Retinal pigment epithelial cell (primary cell): ENCODE measurements at places on chromosomes 7 and 10.

DNA sequence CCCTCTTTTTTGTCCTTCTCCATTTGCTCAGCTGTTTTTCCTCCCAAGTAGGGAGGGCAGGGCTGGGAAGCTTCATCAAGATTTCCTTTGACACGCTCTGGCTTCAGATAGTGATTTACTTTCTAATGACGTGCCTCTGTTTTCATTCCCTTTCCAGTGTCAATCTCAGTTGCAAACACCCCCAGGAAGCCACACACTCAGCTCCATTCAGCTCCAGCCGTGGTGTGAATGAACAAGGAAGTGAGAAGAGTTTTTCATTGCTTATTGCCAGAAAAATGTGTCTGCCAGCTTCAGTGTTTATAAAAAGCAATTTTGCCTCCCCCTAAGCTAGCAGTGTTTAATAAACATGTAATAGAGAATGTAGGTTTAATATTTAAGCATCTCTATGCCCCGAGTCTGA, 108.7 kb upstream of the DPP6 start:
- DNase-seq: no peak

DNA sequence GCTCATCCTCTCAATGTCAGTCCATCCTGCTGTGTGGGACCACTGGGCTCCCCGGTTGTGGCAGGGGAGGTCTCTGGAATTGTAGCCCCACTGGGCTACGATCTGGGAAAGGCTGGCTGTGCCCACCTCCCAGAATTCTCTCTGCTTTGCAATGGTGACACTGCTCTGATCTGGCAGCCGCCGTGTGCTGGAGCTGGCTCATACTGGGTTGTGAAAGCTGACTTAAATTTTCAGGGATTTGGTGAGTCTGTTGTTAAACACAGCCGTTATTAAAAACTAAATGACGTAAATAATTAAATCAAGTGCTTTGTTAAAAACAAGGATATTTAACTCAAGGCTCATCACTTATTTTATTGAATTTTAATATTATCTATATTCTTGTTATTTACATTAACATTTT, 160.0 kb downstream of the TAX1BP1 start:
- no peak for DNase-seq

GRCh38 chr7:106031300-106032035, 68.4 kb downstream of the CDHR3 start:
- DNase-seq: no peak

DNA sequence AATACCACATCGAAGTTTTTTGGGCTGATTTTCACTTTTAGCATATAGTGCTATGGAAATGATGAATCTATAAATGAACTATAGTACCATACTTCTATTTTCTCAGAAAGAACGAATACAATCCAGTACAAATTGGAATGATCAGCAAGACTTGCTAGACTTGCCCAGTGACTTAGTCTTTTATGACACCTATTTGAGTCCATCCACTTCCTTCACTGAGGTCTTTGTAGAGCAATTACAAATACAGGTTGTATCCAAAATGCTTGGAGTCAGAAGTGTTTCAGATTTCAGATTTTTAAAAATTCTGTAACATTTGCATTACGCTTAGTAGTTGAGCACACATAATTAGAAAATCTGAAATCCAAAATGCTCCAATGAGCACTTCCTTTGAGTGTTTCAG, 104.3 kb downstream of the NRBF2 start:
- no peak for DNase-seq

- no peak for DNase-seq
These were observed 32.7 kb upstream of the PFKP start for GRCh38 chr10:3034616-3035015.

DNA sequence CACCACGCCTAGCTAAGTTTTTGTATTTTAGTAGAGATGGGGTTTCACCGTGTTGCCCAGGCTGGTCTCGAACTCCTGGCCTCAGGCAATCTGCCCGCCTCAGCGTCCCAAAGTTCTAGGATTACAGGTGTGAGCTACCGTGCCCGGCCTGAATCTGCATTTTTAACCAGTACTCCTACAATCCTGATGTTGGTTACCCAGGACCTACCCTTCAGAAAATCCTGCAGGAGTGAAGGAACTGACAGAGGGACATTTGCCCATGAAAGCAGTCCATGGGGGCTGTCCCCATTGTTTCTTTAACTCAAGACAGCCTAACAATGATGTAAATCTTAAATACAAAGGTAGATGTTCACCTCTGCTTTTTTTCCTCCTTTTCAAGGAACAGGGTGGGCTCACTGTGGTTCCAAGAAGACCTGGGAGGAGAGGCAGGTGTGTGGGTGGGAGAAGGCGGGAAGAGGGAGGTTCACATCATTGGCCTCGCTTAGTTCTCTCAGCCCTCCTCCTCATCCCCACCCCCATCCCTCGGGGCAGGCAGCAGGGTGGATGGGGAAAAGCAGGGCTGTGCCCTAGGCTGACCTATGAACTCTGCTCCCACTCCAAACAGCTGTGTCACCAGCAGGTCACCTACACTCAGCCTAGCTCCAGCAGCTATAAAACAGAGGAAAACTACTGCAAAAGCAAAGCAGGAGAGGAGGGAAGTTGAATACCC, 13.5 kb downstream of the LRRC20 start:
- DNase-seq: no peak

- no peak for DNase-seq
These were observed 9.0 kb upstream of the EBF3 start for GRCh38 chr10:129972966-129973673.

- no peak for DNase-seq
These were observed 180.8 kb downstream of the CCDC71L start for GRCh38 chr7:106480161-106480579.

DNA sequence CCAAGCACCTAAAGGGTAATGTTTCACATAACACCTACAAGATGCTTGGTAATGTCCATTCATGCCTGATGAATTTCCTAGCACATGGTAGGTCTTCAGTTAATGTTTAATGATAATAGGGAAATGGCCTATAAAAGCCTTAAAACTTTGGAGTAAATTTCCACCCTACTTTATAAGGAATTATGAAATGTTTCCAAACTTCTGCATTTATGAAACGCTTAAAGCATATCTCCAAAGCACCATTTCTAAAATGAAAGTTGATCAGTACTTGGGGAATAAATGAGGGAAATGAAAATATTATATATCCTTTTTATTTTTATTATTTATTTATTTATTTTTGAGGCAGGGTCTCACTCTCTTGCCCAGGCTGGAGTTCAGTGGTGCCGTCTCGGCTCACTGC, 51.8 kb downstream of the INPP5F start:
- DNase-seq: no peak

- DNase-seq: no peak
These were observed 404.6 kb upstream of the NRP1 start for GRCh38 chr10:33739031-33739430.

- no peak for DNase-seq
These were observed 955.6 kb downstream of the GATA3 start for GRCh38 chr10:9010093-9010492.

DNA sequence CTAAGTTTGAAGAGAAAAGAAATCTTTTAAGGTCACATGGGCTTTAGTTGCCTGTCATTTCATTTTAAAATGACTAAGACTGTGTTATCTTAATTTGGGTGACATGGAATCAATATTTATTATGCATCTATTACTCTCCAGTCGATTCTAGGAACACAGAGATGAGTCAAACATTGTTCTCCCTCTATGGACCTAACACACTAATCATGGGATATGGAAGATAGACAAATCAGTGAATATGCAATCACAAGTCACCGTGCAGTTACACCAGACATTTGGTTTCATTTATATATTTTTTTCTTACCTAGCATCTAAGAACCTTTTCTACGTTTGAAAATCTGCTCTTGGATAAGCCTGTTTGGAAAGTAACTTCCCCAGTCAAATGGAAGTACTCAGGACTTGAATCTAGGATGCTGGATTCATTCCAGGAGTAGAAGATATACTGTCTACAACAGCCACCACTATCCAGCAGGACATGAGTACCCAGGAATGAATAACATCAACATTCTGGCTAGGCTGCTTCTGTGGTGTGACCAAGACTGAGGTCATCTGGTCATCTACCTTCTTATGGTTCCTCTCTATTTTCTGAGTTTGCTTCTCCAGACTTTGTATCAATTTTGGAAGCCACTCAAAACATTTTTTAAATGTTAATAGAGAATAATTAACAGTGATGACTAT, 902.9 kb upstream of the LRRN3 start:
- DNase-seq: no peak

DNA sequence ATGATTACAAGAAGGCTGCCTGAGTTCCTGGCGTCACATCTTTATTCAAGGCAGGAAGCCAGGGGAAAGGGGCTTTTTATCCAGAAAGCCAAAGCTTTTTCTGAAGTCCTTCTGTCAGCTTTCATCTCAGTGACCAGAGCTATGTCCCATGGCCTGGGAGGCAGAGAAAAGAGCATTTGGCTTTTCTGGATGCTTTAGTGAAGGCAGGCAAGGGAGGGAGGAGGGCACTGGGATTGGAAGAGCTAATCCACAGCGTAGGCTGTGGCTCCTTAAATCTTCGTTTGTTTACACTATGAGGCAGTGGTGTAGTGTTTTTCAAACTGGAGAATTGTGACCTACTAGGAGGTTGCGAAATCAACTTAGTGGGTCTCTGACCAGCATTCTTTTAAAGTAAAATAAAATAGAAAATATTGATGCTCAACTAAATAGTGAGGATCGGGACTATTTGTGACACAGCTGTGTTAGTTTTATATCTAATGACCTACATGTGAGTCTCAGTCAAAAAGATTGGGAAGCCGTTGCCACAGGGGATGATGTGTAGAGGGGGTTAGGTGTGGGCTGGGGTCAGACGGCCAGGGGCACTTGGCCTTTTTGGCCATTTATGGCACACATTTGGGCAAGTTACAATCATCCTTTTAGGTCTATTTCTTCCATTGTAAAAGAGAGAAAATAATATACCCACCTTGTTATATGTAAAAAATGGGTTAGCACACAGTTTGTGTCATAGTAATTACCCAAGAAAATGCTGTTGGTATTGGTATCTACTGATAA, 14.1 kb downstream of the CRYGN start:
- DNase-seq: peak; percentile 82

GRCh38 chr7:129617652-129618051, 6.1 kb downstream of the NRF1 start:
- DNase-seq: no peak

DNA sequence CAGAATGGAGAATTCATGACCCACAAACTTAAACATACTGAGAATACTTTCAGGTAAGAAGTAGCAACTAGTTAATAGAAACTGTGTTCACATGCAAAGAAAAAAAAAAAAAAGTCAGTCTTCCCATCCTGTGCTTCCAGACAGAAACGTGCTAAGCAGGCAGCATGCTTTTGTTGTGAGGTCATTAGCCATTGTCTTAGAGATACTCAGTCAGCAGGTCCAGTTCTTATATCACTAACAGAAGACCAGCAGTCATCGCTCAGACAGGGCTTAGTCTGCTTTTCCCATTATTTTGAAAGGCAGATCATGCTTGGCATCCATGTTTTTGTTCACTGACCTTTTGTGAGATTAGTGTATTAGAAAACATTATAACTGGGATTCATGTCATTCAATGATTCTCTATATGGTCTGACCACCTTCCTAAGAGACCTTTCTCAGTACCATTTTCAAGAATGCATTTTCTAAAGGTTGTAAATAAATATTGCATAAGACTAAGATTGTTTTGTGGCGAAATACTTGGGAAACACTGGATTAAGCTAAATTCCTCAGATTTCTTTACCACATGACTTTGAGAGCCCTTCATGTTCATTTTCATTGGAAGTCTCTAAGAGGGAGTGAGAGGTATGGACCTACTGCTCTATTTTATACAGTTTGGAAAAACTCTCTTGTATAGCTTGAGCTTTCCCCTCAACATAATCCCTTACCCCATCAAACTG, 45.0 kb upstream of the AGBL3 start:
- peak; percentile 69 for DNase-seq

DNA sequence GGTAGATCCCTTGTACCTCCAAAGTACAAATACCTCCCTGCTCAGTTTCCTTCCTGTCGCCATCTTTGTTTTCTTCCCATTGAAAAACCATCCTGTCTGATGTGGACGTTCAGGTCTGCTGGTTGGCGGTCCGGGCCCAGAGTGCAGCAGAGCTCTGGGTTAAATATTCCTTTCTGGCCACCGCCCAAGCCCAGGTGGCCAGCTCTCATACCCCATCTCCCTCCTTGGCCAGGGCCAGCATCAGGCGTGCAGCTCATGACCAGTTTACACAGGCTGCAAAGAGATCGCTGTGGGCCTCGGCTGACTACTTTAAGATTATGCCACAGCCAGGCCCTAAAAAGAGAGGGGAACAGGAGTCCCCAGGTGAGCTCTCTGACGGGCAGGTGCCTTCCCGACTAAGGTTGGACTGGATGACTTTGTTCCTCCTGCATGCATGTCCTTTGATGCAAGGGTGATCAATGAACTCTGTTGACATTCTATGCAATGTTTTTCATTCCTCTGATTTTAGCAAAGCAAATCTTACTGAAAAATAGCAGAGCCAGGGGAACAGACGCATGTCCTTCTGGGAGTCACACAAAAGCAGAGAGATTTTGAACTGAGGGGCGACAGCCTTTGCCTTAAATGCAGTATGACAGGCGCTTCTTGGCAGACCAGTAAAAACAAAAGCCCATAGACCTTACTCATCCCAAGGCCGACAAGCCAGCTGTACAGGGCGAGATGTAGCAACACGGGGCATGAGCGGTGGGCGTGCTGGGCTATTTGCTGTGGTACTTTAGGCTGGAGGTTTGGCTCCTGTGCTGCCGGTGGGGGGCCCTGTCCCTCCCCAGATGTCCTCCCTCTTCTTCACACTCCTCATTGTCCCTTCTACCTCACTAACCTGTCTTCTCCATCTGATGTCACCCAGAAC, 33.3 kb upstream of the SH2B2 start:
- no peak for DNase-seq

- no peak for DNase-seq
These were observed 74.6 kb downstream of the XRCC2 start for GRCh38 chr7:152601305-152601798.

DNA sequence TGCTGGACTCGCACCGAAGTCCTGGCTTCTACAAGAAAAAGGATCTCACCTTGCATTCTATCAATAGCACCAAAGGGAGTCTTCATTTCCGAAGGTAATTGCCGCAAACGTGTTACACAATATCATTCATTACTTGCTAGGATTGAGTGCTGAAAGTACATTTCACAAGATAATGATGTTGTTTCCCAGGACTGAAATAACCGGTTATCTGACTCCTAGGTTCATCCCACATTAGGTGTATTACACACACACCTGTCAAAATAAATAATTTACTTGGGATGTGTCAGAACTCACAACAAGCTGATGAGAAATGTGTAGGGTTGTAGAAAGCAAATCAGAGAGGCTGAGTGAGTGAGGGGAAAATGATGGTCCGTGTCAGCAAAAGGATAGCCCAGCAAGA, 219.4 kb upstream of the RHOBTB1 start:
- DNase-seq: no peak

- DNase-seq: no peak
These were observed 31.3 kb upstream of the GDF10 start for GRCh38 chr10:47268696-47269095.
